ENCODE measurements at places on chromosomes 1 and 21.

DNA sequence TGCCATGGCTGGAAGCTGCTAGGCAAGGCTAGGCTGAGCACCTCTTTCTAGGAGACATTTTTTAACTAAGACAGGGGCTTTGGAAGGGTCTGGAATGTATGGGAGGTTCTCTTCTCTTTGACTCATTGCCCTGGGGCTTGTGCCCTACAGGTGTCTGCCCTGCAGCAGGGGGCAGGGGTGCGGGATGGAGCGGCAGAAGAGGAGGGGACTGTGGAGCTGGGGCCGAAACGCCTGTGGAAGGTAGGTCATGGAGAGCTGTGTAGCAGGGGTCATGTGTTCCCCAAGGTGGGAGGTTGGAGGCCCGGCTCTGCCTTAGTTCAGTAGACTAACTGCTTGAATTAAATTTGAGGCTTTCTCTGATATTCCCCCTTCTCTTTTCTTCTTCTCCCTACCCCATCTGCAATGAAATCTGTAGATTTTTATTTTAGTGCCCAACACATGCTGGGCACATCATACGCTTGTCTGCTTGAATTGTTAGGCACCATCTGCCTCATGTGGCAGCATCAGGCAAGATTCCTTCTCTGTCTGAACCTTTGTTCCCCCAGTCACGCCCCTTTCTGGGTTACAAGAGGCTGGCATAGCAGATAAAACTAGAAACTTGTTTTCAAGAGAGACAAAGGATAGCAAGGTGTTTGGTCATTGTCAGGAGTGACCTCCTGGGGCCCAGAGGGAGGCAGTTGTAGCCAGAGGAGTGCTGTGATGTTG is 18.4 kb downstream of the PPFIA4 start:
- DNase-seq, result no peak

DNA sequence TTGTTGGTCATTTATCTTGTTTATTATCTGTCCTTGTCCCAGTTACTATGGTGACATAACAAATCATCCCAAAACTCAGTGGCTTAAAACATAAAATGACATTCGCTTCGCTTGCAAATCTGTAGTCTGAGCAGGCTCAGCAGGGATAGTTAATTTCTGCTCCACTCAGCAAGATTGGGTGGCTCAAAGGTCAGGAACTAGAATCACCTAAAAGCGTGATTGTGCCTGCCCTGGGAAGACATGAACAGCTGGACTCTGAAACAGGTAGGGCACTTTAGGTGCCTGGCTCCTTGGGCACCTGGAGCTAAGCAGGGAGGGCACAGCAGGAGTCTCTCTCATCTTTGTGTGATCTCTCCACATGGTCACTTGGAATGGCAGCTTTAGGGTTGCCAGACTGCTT is 14.7 kb upstream of the TRAF3IP3 start:
- DNase-seq, result no peak

DNA sequence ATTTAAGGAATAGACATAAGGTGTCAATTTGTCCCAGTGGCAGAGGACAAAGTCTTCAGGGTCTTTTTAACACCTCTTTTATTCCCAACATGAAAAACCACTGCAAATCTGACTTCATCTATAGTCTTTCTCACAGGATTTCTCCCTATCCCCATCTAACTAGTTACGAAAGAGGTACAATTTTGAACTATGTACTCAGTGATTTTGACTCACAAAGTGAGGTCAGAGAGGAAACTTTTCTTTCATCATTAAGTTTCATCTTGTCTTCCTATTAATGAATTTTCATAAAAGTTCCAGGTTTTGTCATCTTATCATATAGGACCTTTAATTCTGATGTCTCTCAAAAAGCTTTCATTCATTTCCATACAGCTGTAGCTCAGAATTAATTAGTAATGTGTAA is 63.3 kb downstream of the ASH1L start:
- no peak for DNase-seq

DNA sequence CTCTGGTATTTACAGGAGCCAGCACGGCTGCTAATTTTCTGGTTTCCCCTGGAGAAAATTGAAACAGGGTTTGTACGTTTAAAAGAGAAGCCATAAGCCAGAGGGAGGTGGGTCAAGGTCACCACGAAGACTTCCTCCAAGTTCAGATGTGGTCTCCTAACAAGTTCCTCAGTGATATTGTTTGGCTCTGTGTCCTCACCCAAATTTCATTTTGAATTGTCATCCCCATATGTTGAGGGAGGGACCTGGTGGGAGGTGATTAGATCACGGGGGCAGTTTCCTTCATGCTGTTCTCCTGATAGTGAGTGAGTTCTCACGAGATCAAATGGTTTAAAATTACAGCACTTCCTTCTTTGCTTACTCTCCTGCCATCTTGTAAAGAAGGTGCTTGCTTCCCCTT is 295.4 kb upstream of the DAB1 start:
- no peak for DNase-seq

DNA sequence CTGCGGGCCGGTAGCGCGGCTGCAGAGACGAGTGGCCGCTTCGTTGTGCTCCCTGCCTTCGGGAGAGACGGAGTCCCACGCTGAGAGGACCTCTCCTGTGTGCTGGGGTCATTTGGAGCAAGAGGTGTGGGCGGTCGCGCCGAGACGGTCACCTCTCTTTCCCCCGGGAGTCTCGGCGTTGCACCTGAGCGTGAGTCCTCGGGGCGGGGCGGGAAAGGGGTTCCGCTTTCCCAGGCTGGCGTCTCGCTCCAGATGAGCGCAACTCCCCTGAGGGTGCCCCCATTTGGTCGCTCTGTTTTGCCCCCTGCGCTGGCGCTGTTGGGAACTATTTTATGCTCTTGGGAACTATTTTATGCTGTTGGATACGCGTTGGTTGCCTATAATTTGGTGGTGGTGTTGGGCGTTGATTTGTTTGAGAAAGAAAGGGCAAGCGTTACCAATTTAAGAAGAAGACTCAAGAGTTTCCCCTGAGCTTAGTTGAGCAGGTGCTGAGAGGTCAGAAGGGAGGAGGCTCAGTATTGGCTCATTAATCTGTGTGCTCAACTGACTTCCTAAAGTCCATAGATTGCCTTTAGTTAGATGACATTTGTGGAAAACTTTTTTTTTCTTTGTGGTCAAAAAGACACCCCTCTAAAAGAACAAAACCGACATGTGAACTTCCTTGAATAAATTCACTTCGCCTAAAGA is 683 bp downstream of the LRRC8B start:
- DNase-seq, result peak; percentile 31

DNA sequence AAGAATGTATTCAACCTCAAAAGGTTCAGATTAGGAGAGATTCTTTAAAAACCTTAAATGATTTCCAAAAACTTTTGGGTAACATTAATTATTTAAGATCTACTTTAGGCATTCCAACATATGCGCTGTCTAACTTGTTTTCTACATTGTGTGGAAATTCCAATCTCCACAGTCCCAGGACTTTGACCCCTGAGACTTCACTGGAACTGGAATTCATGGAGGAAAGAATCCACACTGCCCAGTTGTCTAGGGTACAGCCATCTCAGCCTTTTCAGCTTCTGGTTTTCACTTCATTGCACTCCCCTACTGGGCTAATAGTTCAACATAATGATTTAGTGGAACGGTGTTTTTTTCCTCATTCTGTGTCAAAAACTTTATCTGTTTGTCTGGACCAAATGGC is 161.5 kb downstream of the IER5 start:
- no peak for DNase-seq

DNA sequence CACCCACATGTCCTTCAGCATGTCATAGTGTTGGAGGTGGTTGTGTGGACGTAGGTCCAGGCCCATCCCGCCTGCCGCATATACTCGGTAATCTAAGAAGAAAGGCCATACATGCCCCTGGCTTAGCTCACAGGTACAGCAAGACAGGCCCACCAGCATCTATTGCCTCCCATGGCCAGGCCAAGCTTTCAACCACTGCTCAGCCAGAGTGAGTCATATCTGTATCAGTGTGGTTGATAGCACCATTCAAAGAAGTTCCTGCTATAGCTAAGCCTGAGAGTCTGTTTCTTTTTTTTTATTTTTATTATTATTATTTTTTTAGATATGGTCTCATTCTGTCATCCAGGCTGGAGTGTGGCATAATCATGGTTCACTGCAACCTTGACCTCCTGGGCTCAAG is 17.0 kb downstream of the KLHDC8A start:
- DNase-seq, result no peak

GRCh38 chr1:57468641-57469523 is 45.0 kb upstream of the DAB1 start:
- no peak for DNase-seq

DNA sequence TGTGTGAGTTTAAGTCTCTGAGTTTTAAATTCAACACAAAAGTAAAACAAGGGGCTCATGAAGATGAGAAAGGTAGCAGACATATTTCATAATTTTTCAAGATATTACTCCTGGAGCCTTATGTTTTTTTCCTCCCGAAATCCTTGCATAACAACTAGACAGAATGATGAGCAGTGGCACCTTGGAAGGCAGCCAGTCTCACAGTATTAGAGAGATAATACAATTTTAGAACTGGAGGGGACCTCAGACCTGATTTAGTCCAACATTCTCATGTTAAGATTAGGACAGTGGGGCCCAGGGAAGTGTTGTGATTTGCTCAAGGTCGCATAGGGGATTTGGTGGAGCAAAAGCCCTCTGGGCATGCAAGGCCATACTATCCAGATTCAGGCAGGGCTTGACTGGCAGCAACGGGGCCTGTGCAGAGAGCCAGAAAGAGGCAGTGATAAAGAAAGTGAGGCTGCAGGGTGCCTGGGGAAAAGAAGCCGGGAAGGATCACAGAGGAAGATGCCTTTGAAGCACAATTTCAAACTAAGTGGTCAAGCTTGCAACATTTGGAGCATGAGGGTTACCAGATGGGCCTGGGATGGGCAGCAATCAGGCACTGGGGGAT is 31.4 kb upstream of the BCL9 start:
- no peak for DNase-seq

GRCh38 chr21:27806281-27806680 is 839.4 kb upstream of the ADAMTS5 start:
- DNase-seq, result no peak

DNA sequence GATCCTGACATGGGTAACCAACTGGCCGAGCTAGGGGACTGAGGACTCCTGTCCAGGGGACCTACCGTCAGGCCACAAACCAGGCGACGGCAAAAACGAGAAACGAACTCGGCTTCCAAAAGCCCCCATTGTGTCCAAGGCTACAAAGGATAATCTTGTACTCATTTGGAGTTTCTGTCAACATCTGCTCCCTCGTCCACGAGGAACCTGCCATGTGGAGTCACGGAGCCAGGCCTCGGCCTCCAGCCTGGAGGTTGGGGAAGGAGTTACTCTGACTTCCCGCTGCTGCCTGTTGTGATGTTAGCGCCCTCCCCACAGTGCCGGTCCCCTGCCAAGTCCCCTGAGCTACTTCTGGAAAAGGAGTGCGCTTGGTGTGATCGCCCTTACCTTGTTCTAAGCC is 7.3 kb downstream of the KRTAP10-1 start:
- DNase-seq, result no peak

DNA sequence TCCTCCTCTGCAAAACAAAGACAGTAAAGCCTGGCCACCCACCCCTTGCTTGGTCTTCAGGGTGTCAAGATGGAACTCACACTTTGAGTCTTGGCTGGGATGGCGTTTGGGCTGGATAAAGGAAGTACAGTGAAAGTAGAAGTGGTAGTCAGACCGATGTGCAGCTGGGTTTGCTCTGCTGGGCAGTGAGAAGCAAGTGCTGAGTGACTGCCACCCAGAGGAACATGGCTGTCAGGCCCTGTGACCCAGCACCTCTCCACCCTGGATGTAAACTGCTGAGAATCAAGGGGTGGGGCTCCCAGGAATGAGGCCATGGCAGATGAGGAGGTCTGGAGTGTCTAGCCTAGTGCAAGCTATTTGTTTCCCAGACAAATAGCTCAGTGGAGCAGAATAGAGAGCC is 51.2 kb downstream of the POFUT2 start:
- DNase-seq, result no peak

DNA sequence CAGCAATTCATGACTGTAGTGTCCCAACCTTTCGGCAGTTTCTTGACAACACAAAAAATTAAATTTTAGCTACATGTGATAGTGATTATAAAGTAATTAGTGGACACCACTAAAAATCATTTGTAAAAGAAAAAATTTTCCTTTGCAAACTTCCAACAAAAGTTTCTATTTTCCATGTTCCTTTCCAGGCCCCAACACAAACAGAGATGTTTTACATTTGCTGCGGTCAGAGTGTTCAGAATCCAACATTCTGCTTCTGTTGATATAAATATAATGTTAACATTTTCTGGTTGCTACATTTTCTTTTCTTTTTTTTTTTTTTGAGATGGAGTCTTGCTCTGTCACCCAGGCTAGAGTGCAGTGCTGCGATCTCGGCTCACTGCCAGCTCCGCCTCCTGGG is 54.9 kb upstream of the WLS start:
- DNase-seq, result no peak

- DNase-seq, result peak; percentile 39
Observed at GRCh38 chr1:156961709-156962108, 41.3 kb downstream of the LRRC71 start.

GRCh38 chr1:223207293-223208066 is 64.4 kb upstream of the TLR5 start:
- no peak for DNase-seq

DNA sequence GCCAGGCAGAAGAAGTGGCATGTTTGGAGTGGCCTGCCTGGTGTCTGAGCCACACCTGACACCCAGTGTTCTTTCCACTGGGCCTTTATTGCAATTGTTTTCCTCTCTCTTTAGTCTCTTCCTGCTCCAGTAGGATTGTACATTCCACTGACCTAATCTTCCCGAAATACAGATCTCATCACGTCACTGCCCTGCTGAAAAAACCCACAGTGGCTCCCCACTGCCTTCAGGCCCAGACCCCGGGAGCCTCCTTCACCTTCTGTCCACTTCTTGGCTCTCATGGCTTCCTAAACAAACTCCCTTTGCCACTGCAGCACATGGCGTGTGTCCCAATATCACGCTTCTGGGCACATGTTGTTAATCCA is 25.3 kb upstream of the ATP5PO start:
- no peak for DNase-seq

DNA sequence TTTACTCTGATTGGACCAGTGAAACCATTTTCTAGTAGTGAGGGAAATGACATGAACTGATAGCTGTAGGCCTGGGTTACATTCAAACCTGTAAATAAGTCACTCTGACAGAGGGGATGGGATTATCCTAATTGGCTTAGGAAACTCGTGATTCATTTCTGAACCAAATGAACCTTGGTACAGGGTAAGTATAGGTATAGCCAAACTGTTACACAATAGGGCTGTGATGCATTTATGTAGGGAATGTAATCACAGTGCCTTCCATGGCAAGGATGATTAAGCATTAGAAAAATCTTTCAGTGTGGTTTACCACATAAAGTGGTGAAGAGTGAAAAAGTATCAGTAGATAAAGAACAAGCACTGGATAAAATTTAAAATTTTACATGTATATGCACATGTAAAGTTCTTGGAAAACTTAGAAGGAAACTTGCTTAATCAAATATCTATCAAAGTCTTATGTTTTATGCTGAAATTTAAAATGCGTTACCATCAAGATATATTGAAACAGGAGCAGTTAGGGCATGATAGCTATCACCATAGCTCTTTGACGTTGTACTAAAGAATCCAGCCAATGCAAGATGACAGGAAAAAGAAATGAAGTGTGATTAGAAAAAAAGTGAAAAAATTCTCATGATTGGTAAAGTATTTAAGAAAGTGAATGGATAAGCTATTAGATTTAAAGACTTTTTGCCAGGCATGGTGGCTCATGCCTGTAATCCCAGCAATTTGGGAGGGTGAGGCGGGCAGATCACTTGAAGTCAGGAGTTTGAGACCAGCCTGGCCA is 63.0 kb downstream of the RABGAP1L start:
- no peak for DNase-seq

Data from central memory CD4-positive, alpha-beta T cell (primary cell).